CD4-positive, alpha-beta memory T cell (primary cell): ENCODE measurements at places on chromosomes 6 and 20.

- DNase-seq: no peak
Measured at GRCh38 chr6:52180787-52181558, 5.2 kb upstream of the IL17A start.

- DNase-seq: no peak
Measured at GRCh38 chr6:150290429-150290828, 78.4 kb upstream of the IYD start.

- DNase-seq: no peak
Measured at GRCh38 chr20:34747479-34747878, 43.3 kb downstream of the TP53INP2 start.

DNA sequence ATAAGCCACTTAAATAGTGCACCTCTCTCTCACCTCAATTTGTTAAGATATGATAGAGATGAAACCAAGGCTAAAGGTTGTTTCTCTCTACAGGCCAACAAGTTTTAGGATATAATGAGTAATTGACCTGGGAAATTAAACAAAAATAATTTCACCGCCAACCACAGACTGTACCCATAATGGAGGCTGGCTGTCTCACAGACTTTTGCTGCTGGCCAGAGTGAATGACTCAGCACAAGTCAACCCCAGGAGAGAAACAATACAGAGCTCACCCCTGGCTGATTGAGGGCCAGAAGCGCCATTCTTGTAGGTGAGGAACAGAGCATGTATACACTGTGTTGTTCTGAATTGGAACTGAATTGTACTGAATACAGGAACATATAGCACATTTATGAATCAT lies 99.9 kb downstream of the CAP2 start:
- DNase-seq: no peak

DNA sequence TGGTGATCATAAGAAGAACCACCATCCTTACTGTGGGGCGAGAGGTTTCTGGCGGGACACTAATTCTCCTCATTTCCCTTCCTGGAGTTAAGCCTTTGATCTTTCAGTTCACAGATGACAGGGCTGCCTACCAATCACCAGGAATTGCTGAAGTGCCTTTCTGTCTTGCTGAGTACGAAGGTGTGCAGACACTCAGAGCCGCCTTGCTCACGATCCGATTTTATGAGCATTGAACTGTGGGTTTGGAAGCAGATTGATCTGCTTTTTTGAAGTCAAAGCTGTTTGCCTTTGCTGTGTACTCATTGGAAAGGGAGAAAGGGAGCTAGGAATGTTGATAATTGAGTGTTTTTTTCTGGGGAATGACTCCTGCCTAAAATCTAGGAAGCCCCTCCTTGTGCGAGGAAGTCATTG lies 129.1 kb upstream of the SALL4 start:
- DNase-seq: no peak

DNA sequence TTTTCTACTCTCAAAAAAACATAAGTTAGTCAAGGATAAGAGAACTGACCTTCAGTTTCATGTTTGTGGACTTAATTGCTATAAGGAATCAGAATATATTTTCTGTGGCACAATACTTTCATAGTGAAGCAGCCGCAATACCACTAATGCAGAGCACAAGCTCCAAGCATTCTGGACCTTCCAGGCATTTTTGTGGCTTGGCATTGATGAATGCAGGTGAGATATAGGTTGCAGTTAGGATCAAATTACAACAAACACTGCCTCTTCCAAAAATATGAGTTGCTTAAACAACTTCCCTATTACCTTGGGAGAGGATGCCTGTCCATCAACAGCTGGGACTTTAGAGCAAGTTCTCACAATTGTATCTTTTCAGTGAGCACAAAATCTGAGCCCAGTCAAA lies 162.8 kb upstream of the RSPO3 start:
- DNase-seq: no peak

DNA sequence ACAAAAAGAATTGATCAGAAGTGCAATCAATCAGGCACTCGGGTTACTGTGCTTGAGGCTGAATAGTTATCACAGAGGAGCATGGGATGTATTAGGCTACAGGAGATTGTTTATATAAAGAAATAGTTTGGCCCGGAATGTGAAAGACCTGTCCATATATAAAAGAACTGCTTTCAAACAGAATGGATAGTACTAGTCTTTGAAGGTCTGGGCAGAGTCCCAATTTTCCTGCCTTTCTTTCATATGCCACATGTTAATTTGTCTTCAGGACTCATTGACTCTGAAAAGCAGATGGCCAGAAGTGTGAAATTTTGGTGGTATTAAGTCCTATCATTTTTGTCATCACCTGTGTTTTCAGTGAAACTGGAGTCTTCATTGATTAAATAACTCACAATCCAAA lies 314.5 kb downstream of the EYA4 start:
- DNase-seq: no peak

DNA sequence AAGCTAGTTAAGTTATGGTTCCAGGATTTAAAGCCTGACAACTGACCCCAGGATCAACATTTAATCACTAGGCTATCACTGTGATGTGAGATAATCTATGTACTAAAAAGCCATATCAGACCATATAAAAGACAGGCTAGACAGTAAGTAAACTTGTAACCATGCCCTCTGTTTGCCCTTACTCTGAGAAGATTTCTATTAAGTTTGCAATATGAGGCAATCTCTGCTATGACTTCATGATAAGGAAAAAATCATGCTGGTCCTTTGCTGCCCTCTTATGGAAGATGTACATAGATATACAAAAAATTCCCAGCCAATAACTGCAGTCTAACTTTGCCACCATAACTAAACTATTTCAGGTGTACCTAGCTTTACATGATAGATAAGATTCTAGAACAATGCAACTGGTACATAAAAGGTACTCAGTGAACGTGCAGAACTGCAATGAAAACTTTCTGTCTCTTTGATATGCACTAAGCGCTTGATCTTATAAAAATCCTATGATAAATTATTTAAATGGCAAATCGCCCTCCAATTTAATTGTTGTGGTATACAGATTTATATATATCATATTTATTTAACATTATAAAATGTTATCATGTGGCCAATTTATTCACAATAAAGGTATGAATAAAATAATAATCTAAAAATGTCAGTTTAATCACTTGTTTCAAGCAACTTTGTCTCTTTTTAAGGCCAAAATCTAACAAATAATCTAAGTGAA lies 70.5 kb downstream of the FAM217A start:
- peak; percentile 57 for DNase-seq

- DNase-seq: no peak
Measured at GRCh38 chr20:62208795-62209755, 11.0 kb downstream of the HRH3 start.

GRCh38 chr20:63977739-63978276 lies 1.6 kb downstream of the SAMD10 start:
- DNase-seq: peak; percentile 77

GRCh38 chr20:9508696-9509178 lies 5.7 kb upstream of the LAMP5 start:
- DNase-seq: no peak

DNA sequence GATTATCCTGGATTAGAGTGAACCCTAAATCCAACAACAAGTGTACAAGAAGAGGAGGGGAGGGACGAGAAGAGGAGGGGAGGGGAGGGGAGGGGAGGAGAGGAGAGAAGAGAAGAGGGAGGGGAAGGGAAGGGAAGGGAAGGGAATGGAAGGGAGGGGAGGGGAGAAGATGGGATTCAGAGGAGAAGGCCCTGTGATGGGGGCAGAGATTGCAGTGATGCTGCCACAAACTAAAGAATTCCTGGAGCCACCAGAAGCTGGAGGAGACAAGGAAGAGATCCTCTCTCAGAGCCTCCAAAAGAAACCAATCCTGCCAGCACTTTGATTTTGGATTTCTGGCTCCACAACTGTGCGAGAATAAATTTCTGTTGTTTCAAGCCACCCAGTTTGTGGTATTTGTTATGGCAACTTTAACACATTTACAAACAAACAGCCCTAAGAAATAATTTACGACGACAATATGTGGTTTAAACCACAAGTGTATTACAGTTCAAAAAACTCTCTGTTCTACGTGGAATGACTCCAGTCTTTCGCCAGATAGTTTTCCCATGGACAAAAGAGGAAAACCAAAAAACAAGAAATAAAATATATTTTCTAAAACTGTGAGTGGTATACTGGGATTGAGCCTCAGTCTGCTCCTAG lies 235.4 kb downstream of the HDGFL1 start:
- no peak for DNase-seq

- DNase-seq: no peak
Measured at GRCh38 chr6:14655201-14656061, 537.9 kb downstream of the CD83 start.

GRCh38 chr6:51855310-51856082 lies 231.9 kb downstream of the PKHD1 start:
- DNase-seq: no peak
